Activated gamma-delta T cell treated with Interleukin-2 at 50 U/mL for 16 hours (primary cell): ENCODE measurements at places on chromosomes 3 and 15.

- no peak for DNase-seq
Observed at GRCh38 chr3:163916596-163917560, 1161.4 kb downstream of the SI start.

GRCh38 chr15:51335087-51335486, 3.3 kb downstream of the CYP19A1 start:
- DNase-seq: no peak

GRCh38 chr3:133676336-133677118, 14.8 kb upstream of the TOPBP1 start:
- no peak for DNase-seq

- DNase-seq: no peak
Observed at GRCh38 chr15:81400640-81401236, 26.7 kb upstream of the TMC3 start.
